ENCODE measurements at places on chromosomes 7 and 10. TPM values are rescaled to one million over a fixed set of nuclear protein-coding genes. Genes with fewer than 3 reads are reported as not detected.

SNX10 gene
- polyA plus RNA-seq = not detected

NEBL gene
- polyA plus RNA-seq = 1.7 TPM

NPFFR1 gene
- 0.05 TPM for polyA plus RNA-seq

MGAM2 gene
- 0.05 TPM for polyA plus RNA-seq

FAM24B gene
- 3.0 TPM for polyA plus RNA-seq

GPR26 gene
- not detected for polyA plus RNA-seq

NEUROD6 gene
- polyA plus RNA-seq = 0.11 TPM

BMS1 gene
- polyA plus RNA-seq = 16.7 TPM

GRCh38 chr7:157318015-157318706 lies 18.6 kb upstream of the DNAJB6 start:
- DNase-seq = no peak

- DNase-seq = no peak
These were observed 108.6 kb downstream of the LRRC4 start for GRCh38 chr7:127922656-127923055.

DNA sequence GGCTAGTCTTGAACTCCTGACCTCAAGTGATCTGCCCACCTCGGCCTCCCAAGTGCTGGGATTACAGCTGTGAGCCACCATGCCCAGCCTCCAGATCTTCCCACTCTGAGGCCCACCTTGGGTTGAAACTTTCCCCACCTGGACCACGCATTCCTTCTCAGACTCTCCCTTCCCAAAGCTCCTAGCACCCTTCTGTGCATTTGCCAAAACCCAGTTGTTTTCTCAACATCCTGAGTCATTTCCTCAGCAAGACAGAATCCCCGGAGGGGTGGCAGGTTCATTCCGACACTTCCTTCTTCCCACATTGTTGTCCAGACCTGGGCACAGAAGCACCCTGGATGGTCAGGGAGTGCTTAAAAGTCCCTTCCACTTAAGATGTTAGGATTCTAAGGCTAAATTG lies 28.9 kb downstream of the BAG3 start:
- DNase-seq = no peak

DNA sequence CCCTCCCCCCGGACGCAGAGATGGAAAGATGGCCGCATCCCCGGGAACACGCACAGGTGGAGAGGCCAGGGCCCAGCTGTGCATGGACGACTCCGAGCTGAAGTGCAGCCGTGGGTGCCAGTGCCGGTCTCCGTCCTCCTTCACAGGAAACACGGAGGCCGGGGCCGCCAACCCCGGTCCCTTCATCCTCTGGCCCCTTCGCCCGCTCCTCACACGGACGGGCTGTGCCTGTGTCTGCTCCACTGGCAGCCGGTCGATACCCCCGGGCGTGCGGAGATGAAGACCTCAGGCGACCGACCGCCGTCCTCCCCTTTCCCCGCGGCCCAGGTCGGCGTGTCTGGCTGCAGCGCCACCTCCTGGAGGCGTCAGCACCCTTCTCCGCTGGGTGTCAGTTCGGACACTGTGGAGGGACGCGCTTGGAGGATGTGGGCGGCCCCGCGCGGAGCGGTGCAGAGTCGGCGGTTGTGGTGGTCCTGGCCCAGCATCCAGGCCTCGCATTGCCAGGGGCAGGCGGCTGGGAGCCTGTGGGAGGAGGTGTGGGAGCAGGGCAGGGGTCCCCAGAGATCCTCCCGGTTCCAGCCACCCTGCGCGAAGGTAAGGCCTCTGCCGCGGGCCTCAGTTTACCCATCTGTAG lies 9.9 kb downstream of the ZNF511 start:
- DNase-seq = no peak

DNA sequence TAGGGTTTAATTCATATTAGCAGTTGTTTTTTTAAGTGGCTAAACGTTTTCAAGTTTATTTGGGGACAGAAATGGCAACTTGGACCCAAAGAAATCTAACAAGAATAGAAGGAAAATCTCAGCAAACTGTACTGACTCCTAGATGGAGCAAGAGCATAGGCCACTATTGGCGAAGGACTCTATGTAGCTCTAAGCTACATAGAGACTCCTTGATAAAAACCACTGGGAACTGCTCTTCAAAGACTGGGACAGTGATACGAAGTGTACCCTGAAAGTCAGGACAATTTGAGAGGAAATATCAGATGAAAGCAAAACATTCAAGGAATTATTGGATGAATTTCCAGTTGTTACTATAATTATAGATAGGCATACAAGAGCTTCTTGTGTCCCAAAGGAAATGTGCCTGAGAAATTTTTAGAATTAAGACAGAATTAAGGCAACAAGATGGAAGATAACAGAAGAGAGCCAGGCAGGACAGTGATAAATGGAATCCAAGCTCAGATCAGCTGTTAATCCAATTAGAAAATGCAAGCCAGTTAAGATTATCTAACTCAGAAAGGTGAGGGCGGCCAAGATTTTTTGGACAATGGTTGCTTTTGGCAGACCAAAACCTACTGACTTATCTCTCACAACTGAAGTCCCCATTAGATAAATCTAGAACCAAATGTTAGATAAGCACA lies 103.7 kb upstream of the IFRD1 start:
- DNase-seq = no peak

GRCh38 chr7:98167653-98168052 lies 43.6 kb upstream of the BHLHA15 start:
- DNase-seq = no peak

DNA sequence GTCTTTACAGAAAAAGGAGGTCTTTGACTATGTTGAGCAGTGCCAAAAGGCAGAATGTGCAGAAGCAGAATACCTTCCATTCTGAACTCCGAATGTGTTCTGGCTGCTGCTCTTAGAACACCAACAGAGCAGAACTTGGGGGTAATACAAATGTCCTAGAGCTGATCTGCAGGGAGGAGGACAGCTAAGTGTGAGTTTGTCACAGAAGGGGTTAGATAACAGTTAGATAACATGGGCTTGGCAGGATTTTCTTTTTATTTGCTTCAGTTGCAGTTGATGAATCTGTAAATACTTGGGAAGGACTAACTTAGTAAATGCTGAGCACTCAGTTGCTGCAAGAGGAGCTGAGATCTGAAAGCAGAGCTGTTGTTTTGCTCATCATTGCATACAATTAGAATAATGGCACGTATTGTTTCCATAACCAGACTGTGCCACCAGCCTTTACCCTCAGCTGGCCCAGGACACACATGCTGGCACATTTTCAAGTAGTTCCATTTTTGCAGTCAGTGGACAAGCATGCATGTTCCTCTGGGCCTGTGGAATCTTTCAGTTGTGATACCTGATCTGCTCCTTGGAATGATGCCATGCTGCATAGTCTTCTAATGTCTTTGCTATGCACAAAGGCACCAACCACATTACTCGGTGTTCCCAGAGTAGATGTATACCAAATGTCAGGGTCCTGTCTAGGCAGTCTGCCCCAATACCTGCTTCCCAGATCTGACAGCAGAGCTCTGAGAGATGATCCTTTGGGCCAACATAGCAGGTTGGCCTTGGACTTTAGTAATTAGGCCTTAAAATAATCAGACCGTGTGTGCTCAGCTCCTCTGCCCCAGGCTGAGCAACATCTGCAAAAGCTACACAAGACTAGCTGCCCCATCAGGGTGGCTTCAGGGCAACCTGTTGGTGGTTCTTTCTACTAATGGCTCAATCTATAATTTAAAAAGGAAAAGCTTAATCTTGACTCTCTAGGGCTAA lies 55.7 kb downstream of the GSDME start:
- DNase-seq = peak; percentile 65

DNA sequence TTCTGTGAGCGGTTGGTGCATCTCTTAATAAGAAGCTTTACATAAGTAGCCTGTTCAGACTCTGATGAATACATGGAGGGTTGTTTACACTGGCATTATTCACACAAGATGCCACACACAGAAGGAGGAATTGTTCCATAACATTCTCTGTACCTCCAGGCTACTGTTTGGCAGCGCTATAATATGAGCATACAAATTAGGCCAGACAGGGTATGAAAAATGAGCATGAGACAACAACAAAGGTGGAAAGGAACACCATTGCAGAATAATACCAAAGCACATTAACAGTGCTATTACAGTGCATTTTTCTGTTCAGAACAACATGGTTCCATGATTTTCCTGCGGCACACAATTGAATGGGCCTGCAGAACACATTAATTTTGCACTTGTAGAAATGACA lies 417.2 kb upstream of the C7orf33 start:
- no peak for DNase-seq

GRCh38 chr10:65360497-65360896 lies 1565.3 kb upstream of the LRRTM3 start:
- DNase-seq = no peak

DNA sequence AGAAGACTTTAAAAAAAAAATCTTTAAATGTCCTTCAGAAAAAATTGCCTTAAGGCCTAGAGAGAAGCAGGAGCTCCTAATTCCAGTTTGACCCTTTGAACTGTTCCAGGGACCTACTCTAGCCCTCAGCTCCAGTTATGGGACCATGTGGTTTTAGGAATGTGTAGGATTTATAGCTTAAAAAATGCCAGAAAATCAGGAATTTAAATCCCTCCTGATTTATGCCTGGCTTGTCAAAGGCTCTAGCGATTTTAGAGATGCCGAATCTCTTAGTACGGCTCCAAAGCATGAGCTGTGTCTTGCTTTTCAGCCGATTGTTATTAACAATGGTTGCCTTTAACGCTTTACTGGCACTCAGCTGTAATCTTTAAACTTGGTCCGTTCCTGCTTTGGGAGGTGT lies 130.6 kb upstream of the NPVF start:
- peak; percentile 41 for DNase-seq

GRCh38 chr10:59623133-59624121 lies 86.2 kb downstream of the SLC16A9 start:
- DNase-seq = peak; percentile 92

- no peak for DNase-seq
These were observed 59.7 kb downstream of the GPR85 start for GRCh38 chr7:113026941-113027340.

GRCh38 chr10:484925-485661 lies 204.4 kb downstream of the DIP2C start:
- DNase-seq = no peak

DNA sequence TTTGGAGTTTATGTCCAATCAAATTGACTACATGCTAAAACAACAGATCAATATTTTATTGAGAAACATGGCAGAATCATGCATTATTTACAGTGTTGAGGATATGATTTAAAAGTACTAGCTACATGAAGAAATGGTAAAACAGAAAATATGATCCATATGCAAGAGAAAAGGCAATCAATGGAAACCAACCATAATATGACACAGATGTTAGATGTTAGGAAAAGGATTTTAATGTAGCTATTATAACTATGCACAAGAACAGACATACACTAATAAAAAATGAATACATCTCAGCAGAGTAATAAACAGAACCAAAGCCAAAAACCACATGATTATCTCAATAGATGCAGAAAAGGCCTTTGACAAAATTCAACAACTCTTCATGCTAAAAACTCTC lies 166.2 kb upstream of the CACNA2D1 start:
- DNase-seq = no peak

GRCh38 chr7:42491106-42491505 lies 254.1 kb upstream of the GLI3 start:
- DNase-seq = no peak

- DNase-seq = no peak
These were observed 78.5 kb upstream of the CTTNBP2 start for GRCh38 chr7:117951691-117952280.

DNA sequence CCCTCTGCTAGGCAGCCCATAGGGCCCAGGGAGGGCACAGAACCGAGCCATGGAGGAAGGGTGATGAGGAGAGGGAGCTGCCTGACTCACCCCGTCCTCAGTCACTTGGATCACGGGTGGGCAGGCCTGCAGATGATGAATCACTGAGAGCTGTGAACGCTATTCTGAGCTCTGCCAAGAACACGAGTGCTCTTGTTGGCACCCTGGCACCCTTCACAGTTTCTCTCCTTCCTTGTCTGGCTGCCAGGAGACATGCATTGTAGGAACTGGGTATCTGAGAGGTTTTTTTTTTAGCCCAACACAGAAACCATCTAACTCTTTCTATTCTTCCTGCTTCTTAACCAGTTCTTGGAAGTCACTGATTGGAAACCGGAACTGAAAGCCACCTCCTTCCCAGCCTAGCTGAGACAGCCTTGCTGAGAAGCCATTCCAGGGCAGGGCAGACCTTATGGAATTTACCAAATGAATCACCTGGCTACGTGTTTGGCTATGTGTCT lies 82.1 kb downstream of the SLC37A3 start:
- DNase-seq = no peak
